ENCODE measurements at places on chromosomes 5 and 9. TPM values are rescaled to one million over a fixed set of nuclear protein-coding genes. Genes with fewer than 3 reads are reported as not detected.

The STPG3 gene
- total RNA-seq = not detected

GRCh38 chr9:129868872-129869486 is 33.7 kb downstream of the USP20 start:
- DNase-seq = no peak

The IL9 gene
- total RNA-seq = not detected

DNA sequence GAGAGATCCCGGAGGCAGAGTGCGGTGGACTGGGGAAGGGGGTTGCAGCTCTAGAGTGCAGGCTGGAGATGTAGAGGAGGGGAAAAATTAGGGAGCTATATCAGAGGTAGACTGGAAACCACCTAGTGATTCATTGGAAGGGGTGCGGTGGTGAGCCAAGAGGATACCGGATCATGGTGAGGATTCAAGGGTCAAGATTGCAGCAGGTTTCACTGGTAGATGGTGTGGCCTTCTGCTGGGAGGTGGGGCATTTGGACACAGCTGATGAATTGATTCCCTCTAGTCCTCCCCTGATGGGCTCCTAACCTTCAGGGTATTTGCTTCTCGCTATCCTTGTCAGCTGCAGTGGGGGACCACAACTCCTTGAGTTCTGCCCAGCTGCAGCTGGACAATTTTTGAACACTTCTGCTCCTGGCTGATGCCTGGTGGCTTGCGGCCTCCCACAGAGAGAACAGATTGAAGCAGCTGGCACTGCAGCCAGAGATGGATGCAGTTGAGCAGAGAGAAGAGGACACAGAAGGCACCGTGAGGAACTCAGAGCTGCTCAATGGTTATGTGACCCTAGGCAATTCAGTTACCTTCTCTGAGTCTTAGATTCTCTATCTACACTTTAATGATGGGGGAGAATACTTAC is 134.4 kb upstream of the ABCA1 start:
- no peak for DNase-seq

GRCh38 chr9:20478786-20479185 is 143.5 kb downstream of the MLLT3 start:
- DNase-seq = no peak

DNA sequence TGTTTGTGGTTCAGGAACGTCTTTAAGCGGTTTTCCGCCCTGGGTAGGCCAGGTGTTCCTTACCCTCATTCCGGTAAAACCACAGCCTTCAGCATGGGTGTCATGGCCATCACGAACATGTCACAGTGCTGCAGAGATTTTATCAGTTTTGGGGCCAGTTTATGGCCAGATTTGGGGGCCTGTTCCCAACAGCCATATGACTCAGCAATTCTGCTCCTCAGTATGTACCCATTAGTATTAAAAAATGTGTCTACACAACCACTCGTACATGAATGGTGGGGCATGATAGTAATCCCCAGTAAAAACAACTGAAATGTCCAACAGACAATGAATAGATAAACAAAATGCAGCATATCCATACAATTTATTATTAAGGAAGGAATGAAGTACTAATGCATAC is 51.9 kb upstream of the TTC23L start:
- DNase-seq = no peak

The GPR151 gene
- total RNA-seq = not detected

DNA sequence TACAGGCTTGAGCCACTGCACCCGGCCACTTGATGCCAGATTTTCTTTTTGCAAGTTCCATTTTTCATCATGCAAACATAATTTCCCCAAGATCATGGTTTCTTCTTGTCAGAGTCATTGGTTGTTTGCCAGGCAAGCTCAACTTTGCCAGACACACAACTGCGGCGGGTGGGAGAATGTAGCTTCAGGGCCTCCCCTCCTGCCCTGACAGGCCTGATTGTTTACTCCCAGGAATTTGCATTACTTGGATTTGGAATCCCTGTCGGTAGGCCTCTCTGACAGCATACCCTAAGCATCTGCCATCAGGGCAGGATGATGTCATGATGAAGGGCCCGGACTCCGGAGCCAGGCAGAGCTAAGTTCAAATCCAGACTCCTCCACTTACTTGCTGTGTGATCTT is 15.1 kb downstream of the RPS14 start:
- DNase-seq = no peak

The PHF24 gene
- not detected for total RNA-seq

DNA sequence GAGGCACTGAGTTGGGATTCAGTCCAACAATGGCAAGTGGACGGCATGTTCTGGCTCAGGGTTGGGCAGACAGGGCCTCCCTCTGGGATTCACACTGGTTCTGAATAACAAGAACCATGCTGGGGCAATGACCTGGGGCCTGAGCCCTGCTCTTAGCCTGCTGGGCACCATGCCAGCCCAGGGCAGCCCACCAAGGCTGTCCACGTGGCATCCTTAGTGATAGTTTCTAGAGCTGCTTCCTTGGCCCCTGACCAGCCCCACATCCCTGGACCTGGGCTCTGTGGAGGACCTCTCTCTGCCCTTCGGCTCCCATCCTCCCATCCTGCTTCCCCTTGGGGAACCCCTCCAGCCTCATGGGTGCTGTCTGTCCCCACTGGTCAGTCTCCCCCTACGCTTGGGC is 22.3 kb upstream of the OLFM1 start:
- no peak for DNase-seq

The CDH9 gene
- not detected for total RNA-seq

- DNase-seq = no peak
Observed at GRCh38 chr5:176873541-176874172, 25.5 kb downstream of the HK3 start.

GRCh38 chr5:53194086-53194485 is 84.5 kb upstream of the MOCS2 start:
- DNase-seq = no peak

The DBH gene
- not detected for total RNA-seq

GRCh38 chr5:142411656-142412425 is 87.0 kb upstream of the SPRY4 start:
- DNase-seq = no peak

GRCh38 chr5:157670662-157671591 is at the start of gene C5orf52:
Gene C5orf52 (plus strand): TSS chr5:157671533. CDS start chr5:157671615, 82 bp downstream.
- peak; percentile 31 for DNase-seq

The CCDC69 gene
- 1.6 TPM for total RNA-seq

The SLC6A19 gene
- not detected for total RNA-seq

DNA sequence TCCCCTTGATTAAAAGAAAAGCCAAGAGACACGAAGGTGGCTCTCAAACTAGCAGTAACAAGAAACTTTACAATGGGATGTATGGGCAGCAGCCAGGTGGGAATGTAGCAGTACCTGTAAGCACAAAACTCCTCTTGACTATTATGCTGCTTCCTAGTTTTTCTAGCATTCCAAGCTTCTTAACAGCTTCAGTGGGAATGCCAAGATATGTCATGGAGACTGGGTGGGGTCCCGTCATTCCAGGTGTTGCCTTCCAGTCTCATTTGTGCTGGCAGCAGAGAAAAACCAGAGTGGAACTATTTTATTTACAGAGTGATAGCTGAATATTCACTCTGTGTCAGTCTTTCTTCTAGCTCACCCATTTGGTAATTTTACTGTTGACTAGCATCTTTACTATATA is 236.6 kb downstream of the ARL15 start:
- no peak for DNase-seq

GRCh38 chr5:133520062-133520461 is 92.3 kb downstream of the FSTL4 start:
- no peak for DNase-seq

The ESM1 gene
- not detected for total RNA-seq

The TMEM174 gene
- not detected for total RNA-seq

DNA sequence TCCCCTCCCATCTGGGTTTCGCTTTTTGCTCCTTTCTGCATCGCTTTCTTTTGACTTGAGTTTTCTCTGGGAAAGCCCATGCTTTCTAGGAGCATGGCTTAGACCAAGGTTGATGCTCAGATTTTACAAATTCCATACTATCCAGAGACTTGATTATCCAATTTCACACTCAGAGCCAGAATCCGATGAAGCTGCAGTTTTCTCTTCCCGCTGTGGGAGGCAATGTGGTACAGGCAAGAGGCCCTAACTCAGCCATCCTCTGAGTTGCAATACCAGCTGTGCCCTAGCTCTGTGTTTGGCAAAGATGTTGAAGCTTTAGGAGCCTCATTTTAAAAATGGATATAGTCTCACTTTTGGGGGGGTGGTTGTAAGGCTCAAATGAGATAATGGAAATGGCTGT is 85.1 kb downstream of the BRINP1 start:
- DNase-seq = no peak

The ADAMTSL2 gene
- total RNA-seq = 0.05 TPM

GRCh38 chr9:122055701-122056100 is 37.4 kb downstream of the TTLL11 start:
- DNase-seq = no peak

The GNA14 gene
- 0.10 TPM for total RNA-seq

- no peak for DNase-seq
Observed at GRCh38 chr5:172009536-172010270, 3.3 kb upstream of the FBXW11 start.

- DNase-seq = no peak
Observed at GRCh38 chr5:131276072-131276471, 12.2 kb downstream of the CDC42SE2 start.

DNA sequence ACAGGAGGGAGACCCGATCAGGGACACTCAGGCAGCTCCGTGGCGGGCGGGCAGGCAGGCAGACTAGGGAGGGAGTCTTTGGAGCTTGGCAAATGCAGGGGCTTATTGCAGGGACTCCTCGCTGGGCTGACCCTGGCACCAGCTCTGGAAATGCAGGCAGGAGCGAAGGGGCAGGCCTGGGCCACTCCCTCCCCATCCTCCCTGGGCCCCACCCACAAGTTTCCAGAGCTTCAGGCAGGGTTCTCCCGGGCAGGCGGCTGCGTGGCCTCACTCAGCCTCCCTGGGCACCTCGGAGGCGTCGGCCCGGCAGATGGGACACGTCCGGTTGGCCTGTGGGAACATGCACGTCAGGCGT is 8.5 kb downstream of the RNF44 start:
- no peak for DNase-seq

The NXNL2 gene
- total RNA-seq = 5.2 TPM

DNA sequence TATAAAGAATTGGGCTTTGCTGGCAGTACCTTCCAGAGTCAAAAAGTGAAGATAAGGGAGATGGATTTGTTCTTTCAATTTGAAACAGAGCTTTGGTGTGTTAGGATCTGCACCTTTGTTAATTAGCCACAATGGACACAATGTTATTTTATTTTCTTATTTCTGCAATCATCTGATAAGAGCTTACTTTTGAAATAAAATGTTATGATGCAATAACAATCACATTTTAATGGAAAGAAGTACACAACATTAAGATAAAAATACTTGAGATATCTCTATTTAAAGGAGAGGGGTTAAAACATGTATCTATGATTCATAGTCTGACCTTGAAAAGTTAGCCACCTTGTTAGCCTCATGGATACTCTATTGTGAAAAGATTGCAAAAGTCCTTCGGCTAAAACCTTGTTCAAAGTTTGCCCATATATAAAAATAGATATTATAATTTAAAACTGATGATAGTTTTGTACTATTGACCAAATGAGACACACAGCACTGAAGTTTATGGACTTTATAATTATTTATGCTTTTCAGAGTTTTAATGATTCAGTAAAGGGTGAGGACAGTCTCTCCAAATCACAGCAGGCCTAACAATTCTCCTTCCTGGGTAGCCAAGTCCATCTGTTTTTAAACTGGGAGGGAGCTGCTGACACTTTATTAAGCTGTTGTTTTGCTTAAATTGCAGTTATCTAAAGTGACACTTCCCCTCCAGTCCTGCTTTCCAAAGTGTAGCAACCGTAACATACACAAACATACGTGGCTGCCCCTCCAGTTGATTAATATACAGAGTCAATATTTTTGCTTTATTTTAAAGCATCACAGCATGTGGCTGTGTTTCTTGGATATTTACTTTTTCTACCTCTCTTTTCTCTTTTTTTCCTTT is 47.6 kb upstream of the DAP start:
- DNase-seq = no peak

- DNase-seq = no peak
Observed at GRCh38 chr9:129568560-129569501, 52.1 kb downstream of the C9orf50 start.

The CEMIP2 gene
- total RNA-seq = 238 TPM

The PCDHGA9 gene
- total RNA-seq = 3.2 TPM

- no peak for DNase-seq
Observed at GRCh38 chr9:91817106-91817492, 132.9 kb downstream of the ROR2 start.

GRCh38 chr9:108973895-108974294 is 39.4 kb downstream of the CTNNAL1 start:
- no peak for DNase-seq

DNA sequence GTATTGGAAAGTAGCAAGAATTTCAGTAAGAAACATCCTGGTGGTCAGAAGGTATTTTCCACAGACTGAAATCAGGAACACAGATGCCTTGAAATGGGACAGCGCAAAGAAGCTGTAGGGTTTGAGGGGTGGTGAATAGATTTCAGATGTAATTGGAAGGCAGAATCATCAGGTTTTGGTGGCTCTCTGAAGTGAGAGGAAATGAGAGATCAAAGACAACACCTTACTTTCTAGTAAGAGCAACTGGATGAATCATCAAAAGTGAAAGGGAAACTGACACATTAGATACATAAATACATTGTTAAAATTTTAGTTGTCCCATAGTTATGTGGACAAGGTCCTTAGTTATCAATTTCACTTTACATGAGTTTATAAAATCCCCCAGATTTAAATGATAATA is 188.2 kb upstream of the SLC27A6 start:
- no peak for DNase-seq

The PCDHA2 gene
- 0.35 TPM for total RNA-seq

- DNase-seq = peak; percentile 27
Observed at GRCh38 chr9:22416692-22417060, 29.9 kb upstream of the DMRTA1 start.

The SPINK1 gene
- 0.40 TPM for total RNA-seq

DNA sequence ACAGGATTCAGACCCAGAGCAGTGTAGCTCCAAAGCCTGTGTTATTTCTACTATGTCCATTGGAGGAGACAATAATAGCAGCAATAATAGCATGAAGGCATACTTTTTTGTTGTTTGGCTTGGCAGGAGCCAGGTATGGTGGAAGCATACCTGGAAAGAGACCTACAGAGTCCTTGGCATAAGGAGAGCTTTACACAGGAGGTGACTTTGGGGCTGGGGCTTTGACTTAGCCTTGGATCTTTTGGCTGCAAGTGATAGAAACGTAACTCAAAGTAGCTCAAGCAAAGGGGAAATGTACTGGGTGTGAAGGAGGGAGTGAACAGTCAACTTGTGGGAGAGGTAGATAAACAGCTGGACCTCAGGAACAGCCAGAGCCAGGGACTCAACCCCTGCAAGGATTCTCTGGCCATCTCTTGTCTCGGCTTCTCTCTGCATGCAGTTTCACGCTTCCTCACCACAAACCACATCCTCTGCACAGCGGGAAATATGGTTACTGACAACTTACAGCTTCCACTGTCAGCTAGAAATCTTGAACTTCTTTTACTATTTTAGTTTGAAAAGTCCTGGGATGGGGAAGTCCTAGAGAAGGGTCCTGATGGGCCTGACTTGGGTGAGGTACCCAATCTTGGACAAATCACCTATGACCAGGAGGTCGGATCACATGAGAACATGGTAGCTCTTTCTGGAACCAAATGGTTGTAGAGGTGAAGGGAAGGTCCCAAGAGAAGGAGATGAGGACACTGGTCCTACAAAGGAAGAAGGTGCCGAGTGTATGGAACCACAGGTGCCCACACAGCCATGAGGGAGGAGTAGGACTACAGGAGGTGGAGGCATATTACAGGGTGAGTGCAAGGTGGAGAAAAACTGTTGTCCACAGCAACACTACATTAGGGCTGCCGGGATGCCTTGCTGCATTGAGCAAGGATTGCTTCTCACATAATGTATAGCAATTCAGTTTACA is 47.0 kb upstream of the TGFBR1 start:
- peak; percentile 53 for DNase-seq

Data from renal cortical epithelial cell (primary cell).